ENCODE measurements at places on chromosomes 16 and 17. TPM values are rescaled to one million over a fixed set of nuclear protein-coding genes. Genes with fewer than 3 reads are reported as not detected.
A peak's percentile ranks its signal among the peaks of the same experiment; 100 is the strongest.

- H3K27ac ChIP-seq: peak overlapping the region; percentile 35
- peak overlapping the region; percentile 48 for H3K4me3 ChIP-seq
- H3K27me3 ChIP-seq: no peaks in the 10 kb centered on the region
- no peak for DNase-seq
- H3K4me1 ChIP-seq: peaks cover 18% of the 10 kb centered on the region
These were observed 35.1 kb downstream of the MFSD11 start for GRCh38 chr17:76772842-76773525.

DNA sequence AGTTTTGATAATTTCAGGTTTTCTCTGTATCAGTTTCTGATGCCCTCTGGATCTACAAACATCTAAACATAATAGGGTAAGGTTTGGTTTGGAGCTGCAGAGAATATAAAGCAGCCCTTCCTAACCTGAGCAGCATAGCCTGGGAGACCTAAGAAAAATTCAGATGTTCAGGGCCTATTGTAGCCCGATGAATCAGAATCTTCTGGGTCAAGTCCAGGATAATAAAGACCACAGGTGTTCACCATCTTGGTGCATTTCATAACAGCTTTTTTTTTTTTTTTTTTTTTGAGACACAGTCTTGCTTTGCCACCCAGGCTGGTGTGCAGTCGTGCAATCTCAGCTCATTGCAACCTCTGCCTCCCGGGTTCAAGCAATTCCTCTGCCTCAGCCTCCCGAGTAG is 19.7 kb upstream of the ARHGAP17 start:
- no peak for DNase-seq
- H3K36me3 ChIP-seq: no peaks in the 10 kb centered on the region
- H3K4me3 ChIP-seq: no peak overlapping the region
- H3K27me3 ChIP-seq: peaks cover 2% of the 10 kb centered on the region

- H3K36me3 ChIP-seq: no peaks in the 10 kb centered on the region
- no peak overlapping the region for H3K4me3 ChIP-seq
- no peaks in the 10 kb centered on the region for H3K4me1 ChIP-seq
- peaks cover 22% of the 10 kb centered on the region for H3K27me3 ChIP-seq
- H3K27ac ChIP-seq: no peak overlapping the region
These were observed 60.5 kb downstream of the TMEM132E start for GRCh38 chr17:34639706-34640425.

DNA sequence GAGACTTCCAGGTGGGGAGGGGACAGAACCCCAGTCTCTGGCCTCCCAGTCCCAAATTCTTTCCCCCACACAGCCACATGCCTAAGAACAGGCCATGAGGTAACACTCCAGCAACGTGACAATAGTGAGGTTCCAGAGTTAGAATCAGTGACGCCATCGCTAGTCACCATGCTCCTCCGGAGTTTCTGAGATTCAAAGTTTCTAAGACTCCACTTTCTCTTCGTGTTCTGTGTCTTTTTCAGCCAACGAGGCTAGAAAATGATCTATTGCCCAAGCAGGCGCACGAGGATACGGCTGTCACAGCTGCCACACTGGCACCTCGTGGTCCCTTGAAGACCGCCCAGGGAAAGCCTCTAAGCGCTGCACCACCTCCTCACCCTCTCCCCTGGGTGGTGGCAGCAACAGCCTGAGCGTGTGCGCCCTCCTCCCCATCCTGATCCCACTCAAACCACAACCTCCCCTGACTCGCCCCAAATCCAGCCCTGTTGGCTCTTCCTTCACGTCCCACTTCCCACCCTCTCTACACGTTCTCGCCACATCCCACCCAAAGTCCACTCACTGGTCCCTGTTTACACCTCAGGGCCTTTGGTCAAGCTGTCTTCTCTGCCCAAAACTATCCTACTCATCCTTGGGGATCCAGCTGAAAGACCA is 1.0 kb downstream of the MCRIP1 start:
- peak overlapping the region; percentile 93 for H3K4me3 ChIP-seq
- DNase-seq: peak; percentile 21
- H3K27ac ChIP-seq: peak overlapping the region; percentile 92
- peaks cover 4% of the 10 kb centered on the region for H3K36me3 ChIP-seq
- no peaks in the 10 kb centered on the region for H3K27me3 ChIP-seq

GRCh38 chr16:8581831-8582580 is 8.3 kb downstream of the TMEM114 start:
- DNase-seq: no peak
- H3K4me3 ChIP-seq: no peak overlapping the region
- peaks cover 5% of the 10 kb centered on the region for H3K27me3 ChIP-seq
- no peaks in the 10 kb centered on the region for H3K36me3 ChIP-seq
- no peak overlapping the region for H3K27ac ChIP-seq

DNA sequence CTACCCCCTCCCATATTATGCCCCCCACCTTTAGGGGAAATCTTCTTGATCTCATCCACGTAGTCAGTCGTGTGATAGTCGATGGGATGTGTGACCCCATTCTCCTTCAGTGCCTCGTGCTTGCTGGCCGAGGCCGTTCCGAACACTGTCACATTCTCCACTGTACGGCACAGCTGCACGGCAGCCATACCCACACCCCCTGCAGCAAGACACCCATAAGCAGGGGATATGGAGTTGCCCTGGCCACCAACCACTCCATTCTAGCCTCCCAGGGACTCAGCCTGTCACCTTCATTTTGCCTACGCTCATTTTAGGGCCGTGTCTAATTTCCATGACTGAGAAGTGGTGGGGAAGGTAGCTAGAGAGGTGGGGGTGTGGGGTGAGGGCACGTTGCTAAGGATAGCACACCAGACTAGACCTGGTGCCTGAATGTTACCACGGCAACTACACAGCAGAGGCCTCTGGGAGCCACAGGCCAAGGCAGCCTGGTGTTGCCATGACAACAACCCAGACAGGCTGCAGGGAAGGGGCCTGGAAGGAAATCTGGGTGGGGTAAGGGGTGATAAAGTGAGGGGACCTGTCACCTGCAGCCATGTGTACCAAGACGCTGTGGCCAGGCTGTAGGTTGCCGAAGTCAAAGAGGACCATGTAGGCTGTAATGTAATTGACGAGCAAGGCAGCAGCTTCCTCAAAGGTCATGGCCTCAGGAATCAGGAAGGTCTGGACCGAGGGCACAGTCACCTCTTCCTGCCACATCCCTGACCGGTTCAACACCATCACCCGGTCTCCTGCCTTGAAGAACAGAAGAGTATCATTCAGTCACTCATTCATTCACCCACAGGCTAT is 4.0 kb downstream of the VAT1 start:
- no peak overlapping the region for H3K4me3 ChIP-seq
- peaks cover 8% of the 10 kb centered on the region for H3K27me3 ChIP-seq
- DNase-seq: peak; percentile 24
- peaks cover 19% of the 10 kb centered on the region for H3K36me3 ChIP-seq

DNA sequence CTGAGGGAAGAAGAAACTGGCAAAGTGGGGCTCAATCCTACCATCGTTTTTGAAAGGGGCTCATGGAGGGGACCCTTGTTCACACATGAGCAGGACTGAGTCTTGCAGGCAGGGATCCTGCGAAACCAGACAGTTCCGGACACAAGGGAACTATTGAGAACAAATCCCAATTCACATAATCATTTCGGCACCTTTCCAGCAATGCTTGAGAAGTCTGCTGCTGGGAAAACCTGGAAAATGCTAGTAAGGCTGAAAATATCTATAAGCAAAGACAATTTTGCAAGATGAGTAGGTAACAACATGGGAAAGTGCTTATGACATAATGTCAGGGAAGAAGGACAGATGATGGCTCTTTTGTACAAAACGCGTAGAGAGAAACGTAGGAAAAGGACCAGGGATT is 52.1 kb upstream of the BPTF start:
- H3K4me1 ChIP-seq: no peaks in the 10 kb centered on the region
- no peak overlapping the region for H3K4me3 ChIP-seq
- no peaks in the 10 kb centered on the region for H3K27me3 ChIP-seq
- DNase-seq: no peak
- no peak overlapping the region for H3K27ac ChIP-seq

DNA sequence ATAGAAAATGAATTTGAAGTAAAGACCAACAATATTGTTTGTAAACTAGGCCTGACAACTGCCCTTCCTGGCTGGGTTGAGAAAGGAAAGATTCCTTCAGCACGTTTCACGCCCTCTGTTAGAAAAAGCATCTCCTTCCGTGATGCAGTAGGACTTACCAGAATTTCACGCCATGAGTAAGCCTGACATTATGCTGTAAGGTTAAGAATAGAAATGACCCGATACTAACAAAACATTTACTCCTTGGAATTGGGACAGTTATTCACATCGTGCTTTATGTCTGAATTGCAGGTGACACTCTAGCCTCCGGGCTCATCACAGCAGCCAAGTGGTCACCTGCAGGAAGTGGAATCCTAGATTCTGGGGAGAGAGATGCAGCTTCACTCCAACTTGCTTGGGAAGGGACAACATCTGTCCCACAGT is 17.5 kb downstream of the MARCHF10 start:
- no peak for DNase-seq
- no peaks in the 10 kb centered on the region for H3K36me3 ChIP-seq
- peaks cover 14% of the 10 kb centered on the region for H3K27me3 ChIP-seq
- peaks cover 9% of the 10 kb centered on the region for H3K4me1 ChIP-seq
- H3K4me3 ChIP-seq: no peak overlapping the region

DNA sequence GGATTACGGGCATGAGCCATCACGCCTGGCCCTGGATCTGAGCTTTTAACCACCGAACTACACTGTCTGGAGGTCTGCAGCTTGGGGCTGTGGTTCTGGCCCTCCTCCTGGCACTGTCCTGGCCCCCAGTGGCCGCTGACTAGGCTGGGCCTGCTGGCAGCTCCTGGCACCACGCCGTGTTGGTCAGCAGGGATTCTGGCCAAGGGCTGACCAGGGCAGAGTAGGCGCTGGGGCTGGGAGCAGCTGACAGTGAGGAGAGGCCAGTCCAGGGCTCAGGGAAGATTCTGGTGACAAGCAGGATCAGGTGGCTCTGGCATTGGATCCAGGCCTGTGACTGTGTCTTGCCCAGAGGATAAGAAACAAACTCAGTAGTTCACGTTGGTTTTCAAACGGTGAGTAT is 14.6 kb downstream of the EEF2K start:
- no peak for DNase-seq
- no peaks in the 10 kb centered on the region for H3K27me3 ChIP-seq
- peaks cover 4% of the 10 kb centered on the region for H3K36me3 ChIP-seq
- H3K4me1 ChIP-seq: peaks cover 10% of the 10 kb centered on the region
- H3K4me3 ChIP-seq: no peak overlapping the region

DNA sequence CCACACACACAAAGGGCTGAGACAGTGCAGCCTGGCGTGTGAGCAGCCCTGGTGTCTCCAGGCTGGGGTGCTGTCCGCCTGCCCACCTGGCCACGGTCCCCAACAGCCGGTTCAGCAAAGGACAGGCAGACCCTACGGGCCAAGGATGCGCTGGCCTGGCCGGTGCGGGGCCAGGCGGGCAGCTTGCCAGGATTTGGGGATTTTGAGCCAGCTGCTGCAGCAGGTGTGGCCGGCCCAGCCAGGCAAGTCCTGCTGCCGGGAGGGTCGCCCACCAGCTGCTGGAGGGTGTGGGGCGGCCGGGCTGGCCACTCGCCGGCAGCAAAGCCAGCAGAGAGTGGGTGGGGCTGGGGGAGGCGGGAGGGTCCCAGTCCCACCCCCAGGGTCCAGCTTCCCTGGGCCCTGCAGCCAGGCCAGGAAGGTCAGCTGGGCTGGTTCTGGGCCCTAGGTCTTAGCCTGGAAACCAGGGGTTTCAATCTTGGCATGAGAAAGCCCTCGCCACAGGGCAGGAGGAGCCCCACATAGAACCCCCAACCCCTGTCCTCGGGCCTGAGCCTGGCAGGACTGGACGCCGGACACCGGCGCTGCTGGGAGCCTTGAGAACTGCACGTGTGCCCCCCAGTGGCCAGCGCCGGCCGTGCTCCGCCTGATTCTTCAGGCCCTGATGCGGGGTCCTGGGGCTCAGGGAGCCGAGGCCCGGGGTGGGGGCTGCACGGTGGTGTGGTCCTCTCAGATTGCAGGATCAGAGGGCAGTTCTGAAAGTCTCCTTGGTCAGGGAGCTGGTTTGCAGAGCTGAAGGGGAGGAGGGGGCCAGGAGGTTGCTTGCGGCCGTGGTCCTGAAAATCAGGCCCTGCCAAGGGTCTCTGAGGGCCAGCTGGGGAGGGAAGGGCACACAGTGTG is 17.6 kb upstream of the SSTR5 start:
- H3K36me3 ChIP-seq: peaks cover 2% of the 10 kb centered on the region
- no peak for DNase-seq
- H3K4me3 ChIP-seq: no peak overlapping the region
- H3K4me1 ChIP-seq: no peaks in the 10 kb centered on the region
- H3K27ac ChIP-seq: no peak overlapping the region

GRCh38 chr17:40932608-40933007 is 4.8 kb downstream of the KRT23 start:
- H3K27ac ChIP-seq: no peak overlapping the region
- H3K4me1 ChIP-seq: no peaks in the 10 kb centered on the region

DNA sequence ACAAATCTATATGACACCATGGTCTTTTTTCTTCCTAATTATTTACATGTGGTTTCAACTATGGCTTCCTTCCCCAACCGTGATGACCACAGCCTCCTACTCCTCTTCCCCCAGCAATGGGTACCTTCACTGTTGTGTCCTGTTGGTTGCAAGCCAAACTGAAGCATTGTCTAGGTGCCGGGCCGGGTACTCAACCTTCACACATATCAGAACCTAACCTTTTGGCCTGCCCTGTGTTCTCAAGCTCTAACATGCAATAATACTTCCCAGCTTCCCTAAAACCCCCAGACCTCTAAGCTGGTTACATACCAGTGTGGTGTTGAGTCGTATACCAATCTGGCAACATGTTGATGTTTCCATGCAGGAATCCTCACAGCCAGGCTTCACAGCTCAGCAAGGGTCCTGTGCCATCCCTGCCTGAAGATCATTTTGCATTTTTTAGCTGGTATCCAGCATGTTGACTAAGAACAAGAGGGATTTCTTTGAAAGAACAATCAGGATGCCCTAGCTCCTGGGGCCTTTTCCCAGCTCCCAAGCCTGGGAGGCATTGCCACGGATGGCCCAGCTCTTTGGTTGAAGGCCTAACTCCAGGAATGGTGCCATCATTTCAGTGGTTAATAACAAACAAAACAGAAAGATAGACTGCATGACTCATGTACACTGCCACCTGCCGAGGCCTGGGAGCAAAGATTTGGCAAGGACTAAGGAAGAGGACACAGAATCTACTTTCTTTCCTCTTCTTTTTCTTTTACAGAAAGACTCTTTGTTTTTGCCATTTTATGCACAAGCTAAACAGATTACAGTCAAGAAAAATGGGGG is 373.7 kb upstream of the SALL1 start:
- DNase-seq: no peak
- H3K27me3 ChIP-seq: no peaks in the 10 kb centered on the region
- no peaks in the 10 kb centered on the region for H3K36me3 ChIP-seq
- no peak overlapping the region for H3K4me3 ChIP-seq

- no peaks in the 10 kb centered on the region for H3K36me3 ChIP-seq
- H3K4me3 ChIP-seq: no peak overlapping the region
- H3K4me1 ChIP-seq: no peaks in the 10 kb centered on the region
These were observed 882.8 kb upstream of the SOX9 start for GRCh38 chr17:71237903-71238538.

The B3GNT9 gene
- total RNA-seq: 6.2 TPM

The CALB2 gene
- not detected for total RNA-seq

The DNAAF8 gene
- not detected for total RNA-seq

The KRTAP1-1 gene
- total RNA-seq: not detected

The CETP gene
- 0.23 TPM for total RNA-seq

The GP2 gene
- total RNA-seq: not detected

The SLC5A11 gene
- total RNA-seq: 0.07 TPM

The CYB5D1 gene
- 11.8 TPM for total RNA-seq
